ENCODE measurements at places on chromosomes 2 and 18.

DNA sequence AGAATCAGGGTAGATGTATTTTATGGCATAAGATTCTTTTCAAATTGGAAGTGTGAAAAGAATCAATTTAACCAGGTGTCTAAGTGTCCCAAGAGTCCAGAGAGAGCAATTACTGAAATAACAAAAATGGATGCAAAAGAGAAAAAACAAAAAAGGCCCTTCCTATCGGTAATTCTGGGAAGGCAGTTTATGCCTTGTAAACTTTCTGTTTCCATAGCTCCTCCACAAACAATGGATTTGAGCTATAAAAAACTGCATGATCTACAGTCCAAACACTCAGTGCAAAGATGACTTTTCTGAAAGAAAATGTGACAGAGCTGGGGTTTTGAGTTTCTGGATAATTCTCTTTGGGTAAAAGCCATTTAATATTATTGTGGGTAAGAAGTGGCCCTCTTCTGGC lies 366.1 kb downstream of the EN1 start:
- no peak for DNase-seq

GRCh38 chr2:174581491-174581890 lies 16.1 kb downstream of the WIPF1 start:
- no peak for DNase-seq

DNA sequence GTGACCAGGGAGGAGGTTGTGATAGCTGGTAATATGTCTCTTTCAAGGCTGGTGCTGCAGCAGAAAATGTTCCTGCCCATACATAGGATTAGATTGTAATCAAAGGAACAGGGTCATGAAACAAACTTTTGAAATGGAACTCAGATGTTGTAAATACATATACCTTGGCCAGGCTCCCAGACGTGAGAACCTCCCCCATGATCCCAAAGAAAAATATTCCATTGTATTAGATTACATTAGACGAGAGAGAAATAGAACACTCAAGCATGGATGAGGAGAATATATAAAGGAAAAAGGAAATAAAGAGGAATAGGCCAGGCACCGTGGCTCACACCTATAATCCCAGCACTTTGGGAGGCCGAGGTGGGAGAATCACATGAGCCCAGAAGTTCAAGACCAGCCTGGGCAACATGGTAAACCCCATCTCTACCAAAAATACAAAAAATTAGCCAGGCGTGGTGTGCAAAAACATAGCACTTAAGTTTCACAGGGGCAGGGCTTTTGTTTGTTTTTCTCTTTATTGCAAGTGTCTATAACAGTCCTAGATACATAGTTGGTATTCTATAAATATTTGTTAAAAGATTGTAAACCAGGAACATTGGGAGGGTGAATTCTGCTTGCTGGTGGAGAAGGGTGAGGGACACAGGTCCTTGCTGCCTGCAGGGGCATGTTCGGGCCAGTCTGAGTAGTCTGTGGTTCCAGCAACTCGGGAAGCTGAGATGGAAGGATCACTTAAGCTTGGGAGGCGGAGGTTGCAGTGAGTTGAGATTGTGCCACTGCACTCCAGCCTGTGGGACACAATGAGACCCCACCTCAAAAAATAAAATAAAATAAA lies 52.8 kb downstream of the RPL37A start:
- DNase-seq: no peak

DNA sequence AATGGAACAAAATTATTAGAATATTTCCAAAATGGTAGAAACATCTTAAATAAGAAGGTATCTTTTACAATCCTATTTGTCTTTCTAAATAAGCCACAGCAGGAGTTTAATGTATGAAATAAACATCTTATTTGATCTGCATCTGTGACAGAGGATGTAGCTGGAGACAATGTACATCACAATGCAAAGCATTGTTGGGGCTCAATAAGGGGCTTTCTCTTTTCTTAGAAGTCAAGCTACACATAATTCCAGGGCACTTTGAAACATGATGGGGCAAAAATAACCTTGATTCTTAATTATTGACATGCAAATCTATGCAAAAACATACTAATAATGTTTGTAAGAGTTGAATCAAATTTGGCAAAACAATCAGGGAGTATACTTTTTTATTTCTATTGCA lies 255.1 kb downstream of the DSC3 start:
- no peak for DNase-seq

DNA sequence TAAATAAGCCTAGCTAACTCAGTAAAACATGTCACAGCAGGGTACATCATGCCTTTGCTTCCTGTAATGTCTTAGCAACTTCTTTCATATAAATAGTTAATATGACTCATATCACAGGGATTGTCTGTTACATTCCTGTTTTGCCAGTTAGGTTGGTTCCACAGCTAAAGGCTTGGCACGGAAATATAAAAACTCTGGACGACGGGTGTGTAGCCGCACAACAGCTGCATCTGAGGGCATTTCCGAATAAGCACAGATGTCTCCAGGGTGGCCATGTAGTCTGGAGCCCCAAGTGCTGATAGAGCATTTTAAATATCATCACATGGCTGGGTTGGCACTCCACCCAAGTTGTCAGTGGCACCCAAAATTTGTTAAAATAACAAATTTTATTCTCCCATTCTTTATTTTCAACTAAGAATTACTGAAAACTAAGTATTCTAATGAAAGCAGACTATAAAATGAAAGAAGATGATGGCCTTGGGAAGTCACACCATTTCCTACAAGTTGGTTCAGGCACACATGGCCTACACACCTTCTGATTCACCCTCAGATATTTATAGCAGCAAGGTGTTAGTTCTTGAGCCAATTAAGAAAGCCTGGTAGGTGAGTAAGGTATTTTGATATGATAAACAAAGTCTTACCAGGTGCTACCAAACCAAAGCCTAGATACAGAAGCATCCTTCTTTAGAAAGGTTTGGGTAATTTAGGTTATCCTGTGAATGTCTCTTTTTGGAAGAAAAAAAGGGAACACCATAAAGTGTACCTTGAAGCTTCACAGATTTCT lies 61.8 kb upstream of the STK17B start:
- no peak for DNase-seq

DNA sequence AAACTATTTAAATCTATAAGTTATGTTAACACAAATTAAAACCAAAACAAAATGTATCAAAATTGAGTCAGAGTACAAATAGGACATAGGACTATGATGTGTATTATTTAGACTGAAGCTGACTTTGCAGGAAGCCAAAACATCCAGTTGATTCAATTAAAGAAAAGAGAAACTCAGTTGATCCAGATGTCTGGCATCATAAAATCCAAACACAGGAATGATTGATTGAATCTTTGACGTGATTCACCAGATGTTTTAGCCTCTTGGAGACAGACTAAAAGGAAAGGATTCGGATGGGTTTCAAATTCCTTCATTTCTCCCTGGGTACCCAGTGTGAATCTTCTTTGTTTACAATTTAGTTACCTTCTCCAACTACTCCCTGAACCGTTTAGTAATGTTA lies 272.9 kb downstream of the IRS1 start:
- DNase-seq: no peak

- DNase-seq: no peak
Observed at GRCh38 chr2:40192864-40193669, 258.8 kb downstream of the SLC8A1 start.

DNA sequence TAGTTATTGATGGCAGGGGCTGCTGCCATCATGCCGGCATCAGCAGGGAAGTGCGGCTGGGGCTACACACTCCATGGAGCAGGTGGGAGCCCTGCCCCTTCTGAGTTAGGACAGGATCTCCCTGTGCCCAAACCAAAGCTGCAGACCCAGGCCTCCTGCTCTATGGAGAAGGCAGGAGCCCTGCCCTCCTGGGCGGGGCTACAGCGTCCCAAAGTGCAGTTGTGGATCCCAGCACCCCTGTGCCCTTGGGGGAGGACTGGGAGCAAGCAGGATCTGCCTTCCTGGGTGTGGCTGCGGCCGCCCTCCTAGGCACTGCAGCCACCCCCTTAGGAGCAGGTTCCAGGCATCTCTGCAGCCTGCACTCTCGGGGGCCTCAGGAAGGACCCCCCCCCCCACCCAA lies 1392.4 kb upstream of the SLC39A10 start:
- no peak for DNase-seq

DNA sequence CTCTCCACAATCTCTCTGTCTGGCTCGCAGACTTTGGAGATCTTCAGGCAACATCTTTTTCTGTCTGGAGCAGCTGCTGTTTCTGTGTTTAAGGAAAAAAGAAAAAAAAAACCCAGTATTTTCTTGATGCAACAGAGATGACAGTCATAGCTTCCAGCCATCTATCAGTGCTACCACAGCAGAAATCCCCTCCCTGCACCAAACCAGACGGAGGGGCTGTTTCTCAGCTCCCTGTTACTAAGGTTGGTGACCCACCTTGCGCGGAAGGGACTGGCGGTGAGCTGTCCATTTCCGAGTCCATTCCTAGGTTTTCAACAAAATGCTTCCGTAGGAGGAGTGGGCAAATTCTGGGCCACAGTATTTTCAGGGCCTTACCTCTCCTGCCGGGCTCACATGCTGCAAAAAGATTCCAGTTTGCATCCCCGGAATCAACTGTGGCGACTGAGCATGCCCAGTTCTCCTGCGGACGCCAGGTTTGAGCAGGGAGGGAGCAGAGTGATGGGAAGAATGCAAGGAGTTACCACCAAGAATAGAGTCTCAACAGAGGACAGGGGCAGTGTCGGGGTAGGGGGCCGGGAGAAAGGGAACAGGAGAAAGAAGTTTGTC lies 1.2 kb downstream of the SLC4A10 start:
- no peak for DNase-seq

DNA sequence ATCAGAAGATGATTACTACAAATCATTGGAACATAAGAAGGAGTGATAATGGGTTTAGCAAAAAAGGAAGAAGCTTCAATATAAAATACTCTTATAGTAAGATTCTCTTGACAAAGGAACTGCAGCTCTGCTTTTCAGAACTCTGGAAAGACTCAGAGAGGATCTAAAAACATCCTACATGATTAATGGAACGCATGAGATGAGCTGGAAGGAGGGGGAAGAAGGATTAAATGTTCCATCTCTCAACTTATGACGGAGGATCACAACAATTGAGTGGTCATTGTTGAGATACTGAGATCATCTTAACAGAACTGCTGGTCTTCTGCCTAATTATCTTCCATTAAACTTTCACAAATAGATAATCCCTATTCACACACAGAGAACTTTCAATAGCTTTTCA lies 267.5 kb upstream of the SLC8A1 start:
- no peak for DNase-seq

GRCh38 chr2:98494699-98495098 lies 50.0 kb downstream of the INPP4A start:
- DNase-seq: no peak

DNA sequence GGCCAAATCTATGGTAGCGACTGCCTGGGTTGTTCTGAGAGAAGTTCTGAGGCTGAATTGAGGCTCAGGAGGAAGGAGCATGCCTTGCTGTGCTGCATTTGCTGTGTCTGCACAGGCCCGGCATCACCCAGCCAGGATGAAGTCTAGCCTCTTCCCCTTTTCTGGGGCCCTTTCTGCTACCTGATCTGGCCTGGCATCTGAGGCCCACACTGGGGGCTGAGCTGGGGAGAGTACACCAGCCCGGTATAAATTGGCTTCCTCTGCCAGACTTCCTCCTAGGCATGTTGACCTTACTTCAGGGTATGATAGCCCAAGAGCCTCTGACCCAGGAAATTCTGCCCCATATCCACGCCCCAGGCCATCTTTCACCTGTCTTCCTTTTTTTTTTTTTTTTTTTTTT lies 30.0 kb downstream of the MRPL35 start:
- no peak for DNase-seq

GRCh38 chr2:120732506-120733237 lies 3.0 kb upstream of the GLI2 start:
- no peak for DNase-seq

DNA sequence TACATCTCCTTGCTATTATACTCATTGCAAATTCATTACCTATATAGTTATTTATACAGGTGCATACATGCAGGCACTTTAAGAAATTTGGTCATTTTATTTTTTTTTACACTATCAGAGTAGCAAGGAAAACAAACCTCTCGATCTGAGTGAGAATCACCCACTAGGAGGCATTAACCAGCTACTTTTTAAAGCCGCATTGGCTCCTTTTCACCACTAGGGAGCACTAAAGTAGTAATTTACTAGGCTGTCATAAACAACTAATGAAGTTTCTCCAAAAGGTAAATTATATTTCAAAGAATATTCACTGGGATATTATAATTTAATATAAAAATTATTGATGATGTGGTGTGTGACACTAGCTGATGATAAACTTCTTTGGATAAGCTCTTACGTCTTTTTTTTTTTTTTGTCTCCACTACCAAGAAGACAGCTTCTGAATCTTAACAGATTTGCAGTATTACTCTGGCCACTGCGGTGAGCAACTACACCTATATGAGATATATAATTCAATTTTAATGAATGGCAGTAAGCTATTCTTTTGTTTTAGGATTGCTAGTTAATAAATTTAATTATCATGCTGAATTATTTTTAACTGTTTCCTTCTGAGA lies 101.9 kb downstream of the NOL4 start:
- DNase-seq: no peak

DNA sequence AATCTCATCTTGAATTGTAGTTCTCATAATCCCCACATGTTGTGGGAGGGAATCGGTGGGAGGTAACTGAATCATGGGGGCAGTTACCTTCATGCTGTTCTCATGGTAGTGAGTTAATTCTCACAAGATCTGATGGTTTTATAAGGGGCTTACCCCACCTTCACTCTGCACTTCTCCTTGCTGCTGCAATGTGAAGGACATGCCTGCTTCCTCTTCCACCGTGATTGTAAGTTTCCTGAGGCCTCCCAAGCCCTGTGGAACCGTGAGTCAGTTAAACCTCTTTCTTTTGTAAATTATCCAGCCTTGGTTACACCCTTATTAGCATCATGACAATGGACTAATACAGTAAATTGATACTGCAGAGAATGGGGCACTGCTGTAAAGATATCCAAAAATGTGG lies 57.9 kb downstream of the SCN7A start:
- DNase-seq: no peak

DNA sequence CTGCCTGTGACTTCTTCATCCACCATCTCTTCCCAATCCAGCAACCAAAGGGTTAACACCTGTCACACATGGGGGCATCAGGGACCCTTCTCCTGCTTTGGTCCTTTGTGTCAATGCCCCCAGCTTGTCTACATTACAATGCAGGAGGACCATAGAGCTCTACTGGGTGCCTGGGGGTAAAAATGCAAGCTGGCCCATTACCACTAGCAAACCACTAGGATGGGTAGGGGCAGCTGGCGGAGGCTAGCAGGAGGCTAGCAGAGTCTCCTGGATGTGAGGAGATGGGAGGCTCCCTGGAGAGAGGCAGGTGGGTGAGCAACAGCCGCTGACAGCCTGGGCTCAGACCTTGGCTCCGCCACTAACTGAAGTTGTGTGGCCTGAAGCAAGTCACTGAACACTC lies 153.4 kb upstream of the SKOR2 start:
- no peak for DNase-seq

DNA sequence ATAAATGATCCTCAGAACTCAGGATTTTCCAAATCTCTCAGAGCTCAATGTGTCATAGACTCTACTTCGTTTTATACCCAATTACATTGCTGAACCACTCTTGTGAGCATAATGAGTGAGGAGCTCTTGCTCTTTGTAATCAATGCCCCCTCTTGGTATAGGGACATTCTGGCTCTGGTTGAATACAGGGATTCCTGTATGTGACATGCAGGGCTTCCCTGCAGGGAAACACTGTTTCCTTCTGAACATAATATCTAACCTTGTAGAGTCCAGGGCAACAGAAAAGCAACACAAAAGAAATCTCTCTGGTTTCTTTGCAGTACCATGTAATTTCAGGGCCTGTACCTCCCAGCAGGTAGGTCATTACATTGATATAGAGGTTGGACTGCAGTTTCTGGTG lies 101.5 kb downstream of the CPS1 start:
- DNase-seq: no peak
